ENCODE measurements at places on chromosomes 1 and 21.

GRCh38 chr1:84272401-84272800, 29.1 kb upstream of the SAMD13 start:
- DNase-seq = no peak

GRCh38 chr1:200291106-200291505, 118.7 kb downstream of the ZNF281 start:
- no peak for DNase-seq

- DNase-seq = no peak
Measured at GRCh38 chr1:18643154-18644012, 12.7 kb downstream of the PAX7 start.

DNA sequence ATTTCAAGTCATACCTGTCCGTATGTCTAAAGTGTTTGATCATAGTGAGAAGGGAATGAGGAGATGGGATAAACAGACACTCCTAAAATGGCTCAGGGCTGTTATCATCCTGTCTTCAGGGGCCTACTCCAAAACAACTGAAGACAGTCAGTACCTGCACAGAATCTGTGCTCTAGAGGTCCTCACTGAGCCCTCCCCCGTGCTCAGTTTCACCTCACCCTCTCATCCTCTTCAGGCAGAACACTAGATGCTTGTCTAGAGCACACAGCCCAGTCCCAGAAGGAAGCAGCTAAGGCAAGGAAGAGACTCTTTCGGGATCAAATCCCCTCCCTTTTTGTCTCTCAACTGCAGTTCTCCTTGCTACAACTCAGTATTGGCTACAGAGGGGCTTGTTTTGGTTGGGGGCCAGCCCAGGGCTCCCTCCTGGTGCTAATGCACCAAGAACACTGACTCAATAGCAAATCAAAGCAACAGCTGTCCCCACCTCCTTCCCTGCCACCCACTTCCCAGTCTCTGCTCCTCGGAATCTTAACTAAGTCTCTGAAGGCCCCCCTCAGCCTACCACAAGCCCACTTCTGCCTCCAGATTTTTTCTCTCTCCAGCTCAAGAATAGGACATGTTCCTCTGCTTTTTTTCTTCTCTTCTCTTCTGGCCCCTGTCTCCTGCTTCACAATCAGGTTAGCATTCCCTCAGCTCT, 10.1 kb downstream of the CADM3 start:
- DNase-seq = no peak

- no peak for DNase-seq
Measured at GRCh38 chr1:10637834-10638558, 158.4 kb downstream of the CASZ1 start.

- DNase-seq = no peak
Measured at GRCh38 chr1:20551945-20552727, at the start of gene FAM43B. Gene FAM43B, plus strand, starts transcription at chr1:20552573. Its CDS starts 401 bp downstream, at chr1:20552974.

DNA sequence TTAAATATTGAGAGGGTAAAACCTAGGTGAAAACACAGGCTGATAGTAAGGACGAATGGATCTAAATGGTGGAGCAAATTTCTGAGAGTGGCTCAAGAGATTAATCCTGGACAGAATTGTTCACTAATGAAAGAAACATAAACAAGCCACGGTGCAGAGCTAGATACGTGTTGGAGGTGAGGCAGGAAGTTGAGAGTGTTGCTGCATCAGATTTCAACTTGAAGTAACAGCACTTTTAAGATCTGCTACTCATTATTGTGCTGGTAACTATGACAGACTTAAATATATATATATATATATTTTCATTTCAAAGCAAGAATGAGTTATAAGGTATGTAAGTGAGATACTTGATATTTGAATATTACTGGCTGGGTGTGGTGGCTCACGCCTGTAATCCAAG, 64.9 kb downstream of the PTGS2 start:
- DNase-seq = no peak

DNA sequence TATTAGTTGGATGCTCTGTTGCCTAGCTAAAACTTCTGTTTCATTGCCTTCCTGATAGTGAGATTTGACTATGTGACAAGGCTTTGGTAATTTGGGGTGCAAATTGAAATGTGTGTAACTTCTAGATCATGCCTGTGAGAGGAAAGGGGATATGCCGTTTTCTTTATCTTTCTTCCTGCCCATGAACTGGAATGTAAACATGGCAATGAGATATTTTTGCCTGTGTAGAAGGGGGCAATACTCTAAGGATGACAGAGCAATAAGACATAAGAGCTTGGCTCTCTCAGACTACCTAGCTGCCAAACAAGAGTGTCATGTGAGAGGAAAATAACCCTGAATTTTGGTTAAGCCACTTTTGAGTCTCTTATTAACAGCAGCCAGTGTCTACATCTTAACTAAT, 49.7 kb downstream of the RAP1A start:
- no peak for DNase-seq

GRCh38 chr1:112418099-112418892, 22.3 kb downstream of the CTTNBP2NL start:
- no peak for DNase-seq

- DNase-seq = no peak
Measured at GRCh38 chr1:8495928-8496401, 178.1 kb downstream of the SLC45A1 start.

GRCh38 chr1:33346533-33346926, 25.6 kb upstream of the A3GALT2 start:
- no peak for DNase-seq

DNA sequence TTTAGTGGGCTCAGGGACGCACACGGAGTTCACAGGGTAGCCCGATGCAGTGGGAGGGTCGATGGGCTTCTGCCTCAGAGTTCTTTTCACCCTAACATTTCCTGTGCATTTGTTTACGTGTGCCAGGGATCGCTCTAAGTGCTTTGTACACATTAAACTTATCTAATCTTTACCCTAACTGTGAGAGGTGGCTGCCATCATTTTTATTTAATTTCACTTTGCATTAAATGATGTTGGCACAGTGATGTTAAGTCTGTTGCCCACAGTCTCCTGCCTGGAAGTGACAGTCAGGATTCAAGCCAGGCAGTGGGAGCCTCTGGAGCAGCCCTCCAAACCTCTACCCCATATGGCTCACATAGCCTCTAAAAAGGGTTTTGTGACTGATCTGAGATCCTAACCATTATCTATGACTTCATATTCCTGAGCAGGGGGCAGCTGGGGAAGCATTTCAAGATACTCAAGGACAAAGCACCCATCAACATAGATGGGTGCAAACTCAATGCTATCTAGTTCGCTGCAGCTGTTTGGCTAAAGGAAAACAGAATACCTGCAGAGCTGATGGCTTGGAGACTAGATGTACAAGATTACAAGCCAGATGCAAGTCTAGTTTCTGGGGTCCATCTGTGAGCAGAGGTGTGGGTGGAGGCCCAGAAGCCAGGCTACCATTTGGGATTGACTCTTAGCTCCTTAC, 303.8 kb downstream of the DISC1 start:
- no peak for DNase-seq

DNA sequence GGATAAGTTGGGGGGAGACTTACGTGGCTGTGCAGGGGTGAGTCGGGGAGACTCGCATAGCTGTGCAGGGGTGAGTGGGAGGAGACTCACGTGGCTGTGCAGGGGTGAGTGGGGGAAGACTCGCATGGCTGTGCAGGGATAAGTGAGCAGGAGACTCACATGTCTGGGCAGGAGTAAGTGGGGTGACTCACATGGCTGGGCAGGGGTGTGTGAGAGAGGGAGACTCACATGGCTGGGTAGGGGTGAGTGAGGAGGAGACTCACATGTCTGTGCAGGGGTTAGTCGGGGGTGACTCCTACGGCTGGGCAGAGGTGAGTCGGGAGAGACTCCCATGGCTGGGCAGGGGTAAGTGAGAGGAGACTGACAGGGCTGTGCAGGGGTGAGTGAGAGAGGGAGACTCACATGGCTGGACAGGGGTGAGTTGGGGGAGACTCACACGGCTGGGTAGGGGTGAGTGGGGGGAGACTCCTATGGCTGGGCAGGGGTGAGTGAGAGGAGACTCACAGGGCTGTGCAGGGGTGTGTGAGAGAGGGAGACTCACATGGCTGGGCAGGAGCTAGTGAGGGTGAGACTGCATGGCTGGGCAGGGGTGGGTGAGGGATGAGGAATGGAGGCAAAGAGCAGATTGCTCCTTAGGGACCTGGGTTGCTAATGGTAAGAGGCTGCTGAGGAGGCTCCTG, 56.0 kb upstream of the ABCG1 start:
- no peak for DNase-seq

- DNase-seq = no peak
Measured at GRCh38 chr1:109628540-109629321, 9.1 kb downstream of the AMPD2 start.

DNA sequence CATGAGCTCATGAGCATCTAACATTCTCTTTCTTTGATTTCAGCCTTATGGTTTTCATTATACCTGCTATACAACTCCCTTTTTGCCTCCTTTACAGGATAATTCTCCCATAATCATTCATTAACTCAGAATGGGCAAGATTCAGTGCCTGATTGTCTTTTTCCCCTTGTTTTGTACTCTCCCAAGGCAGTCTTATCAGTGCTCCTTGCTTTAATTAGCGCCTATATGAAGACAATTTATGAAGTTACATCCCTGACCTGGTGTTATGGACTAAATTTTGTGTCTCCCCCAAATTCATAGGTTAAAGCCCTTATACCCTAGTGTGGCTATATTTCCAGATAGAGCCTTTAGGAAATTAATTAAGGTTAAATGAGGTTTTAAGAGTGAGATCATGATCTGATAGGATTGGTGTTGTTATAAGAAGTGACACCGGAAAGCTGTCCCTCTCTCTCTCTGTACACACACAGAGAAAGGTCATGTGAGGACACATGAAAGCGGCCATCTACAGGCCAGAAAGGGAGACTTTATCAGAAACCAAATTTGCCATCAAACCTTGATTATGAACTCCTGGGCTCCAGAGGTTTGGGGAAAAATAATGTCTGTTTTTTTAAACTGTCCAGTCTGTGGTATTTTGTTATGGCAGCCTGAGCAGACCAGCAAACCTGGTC, 185.8 kb upstream of the CHODL start:
- DNase-seq = no peak

DNA sequence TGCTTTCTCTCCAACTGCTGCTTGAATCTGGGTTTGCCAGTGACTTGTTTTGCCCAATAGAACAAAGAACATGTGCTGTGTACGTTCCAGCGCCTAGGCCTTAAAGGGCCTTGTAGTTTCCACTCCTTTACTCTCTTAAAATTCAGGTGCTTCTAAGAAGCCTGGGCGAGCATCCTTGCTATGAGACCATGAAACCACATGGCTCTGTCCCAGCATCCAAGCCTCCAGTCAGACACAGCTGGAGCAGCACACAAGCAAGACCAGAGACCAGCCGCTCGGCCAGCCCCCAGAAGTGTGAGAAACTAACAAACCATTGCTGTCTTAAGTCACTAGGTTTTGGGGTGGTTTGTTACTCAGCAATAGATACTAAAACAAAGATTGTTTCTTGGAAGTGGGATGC, 15.1 kb downstream of the PLEKHO1 start:
- DNase-seq = no peak

DNA sequence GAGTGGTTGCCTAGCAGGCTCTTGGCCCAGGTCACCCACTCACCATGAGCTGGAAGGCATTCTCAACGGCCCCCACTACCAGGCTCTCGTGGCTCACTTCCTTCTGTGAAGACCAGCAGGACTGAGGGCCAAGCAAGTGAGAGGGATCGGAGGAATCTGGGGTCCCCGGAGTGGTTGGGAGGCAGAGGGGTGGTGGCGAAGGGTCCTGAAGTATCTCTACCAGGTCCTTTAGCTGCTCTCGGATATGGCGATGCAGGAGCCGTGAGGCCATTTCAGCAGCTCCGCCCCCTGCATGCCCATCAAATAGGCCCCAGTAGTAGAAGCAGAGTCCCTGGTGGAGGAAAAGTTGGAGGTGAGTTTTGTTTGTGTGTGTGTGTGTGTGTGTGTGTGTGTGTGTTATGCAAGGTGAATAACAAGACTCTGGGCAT, 2.4 kb downstream of the PPM1J start:
- DNase-seq = no peak

Measured in BJ (cell line).